ENCODE measurements at places on chromosomes 6 and 20.

- DNase-seq: no peak
These were observed 147.5 kb upstream of the TSHZ2 start for GRCh38 chr20:52824494-52825216.

GRCh38 chr20:36720510-36720909, 25.4 kb downstream of the NDRG3 start:
- DNase-seq: no peak

DNA sequence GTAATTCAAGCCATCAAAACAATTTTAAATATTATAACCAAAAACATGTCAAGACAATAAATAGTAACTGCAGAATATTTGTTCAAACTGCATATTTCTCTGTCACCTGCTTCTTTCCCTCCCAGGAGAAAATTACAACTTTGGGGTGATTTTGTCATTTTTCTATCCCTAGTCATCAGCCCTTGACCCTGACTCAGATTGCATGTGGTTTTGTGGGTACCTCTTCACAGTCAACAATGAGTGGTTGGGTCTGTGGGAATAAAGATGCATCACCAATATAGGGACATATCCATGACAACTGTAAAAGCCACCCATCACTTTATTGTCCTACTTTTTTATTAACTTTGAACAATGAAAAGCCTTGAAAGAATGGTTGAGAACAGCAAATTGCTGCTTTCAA, 7.3 kb downstream of the COL10A1 start:
- DNase-seq: no peak

DNA sequence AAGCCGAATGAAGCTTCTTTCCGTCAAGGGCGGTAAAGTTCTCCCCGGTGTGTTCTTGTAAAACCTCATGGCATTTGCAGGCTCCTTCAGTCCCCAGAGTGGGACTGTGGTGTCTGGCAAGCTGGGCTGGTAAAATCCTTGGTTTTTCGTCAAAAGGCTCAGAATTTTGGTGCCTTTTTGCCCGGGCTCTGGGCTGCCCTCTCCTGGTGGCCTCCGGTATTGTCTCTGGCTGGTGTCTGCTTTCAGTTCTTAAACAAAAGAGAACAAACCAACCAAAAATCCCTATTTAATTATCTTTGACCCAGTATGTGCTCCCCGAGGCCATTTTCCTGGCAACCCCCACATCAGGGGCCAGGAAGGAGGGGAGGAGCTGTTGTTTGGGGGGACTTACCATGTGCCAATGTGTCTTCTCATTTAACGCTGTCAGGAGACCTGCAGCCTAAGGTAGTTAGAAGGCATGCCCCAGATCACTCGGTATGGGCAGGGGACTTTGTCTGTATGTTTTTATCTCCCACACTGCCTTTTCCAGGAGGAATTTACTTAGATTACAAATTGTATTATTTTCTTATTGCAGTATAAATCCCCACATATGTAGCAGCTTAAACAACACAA, 11.1 kb downstream of the CDH4 start:
- DNase-seq: no peak

- DNase-seq: no peak
These were observed 30.7 kb downstream of the CDK19 start for GRCh38 chr6:110784610-110784979.
